ENCODE measurements at places on chromosomes 2 and 18. TPM values are rescaled to one million over a fixed set of nuclear protein-coding genes. Genes with fewer than 3 reads are reported as not detected.

GRCh38 chr2:140851258-140851981 lies 1279.4 kb downstream of the LRP1B start:
- DNase-seq: no peak

DNA sequence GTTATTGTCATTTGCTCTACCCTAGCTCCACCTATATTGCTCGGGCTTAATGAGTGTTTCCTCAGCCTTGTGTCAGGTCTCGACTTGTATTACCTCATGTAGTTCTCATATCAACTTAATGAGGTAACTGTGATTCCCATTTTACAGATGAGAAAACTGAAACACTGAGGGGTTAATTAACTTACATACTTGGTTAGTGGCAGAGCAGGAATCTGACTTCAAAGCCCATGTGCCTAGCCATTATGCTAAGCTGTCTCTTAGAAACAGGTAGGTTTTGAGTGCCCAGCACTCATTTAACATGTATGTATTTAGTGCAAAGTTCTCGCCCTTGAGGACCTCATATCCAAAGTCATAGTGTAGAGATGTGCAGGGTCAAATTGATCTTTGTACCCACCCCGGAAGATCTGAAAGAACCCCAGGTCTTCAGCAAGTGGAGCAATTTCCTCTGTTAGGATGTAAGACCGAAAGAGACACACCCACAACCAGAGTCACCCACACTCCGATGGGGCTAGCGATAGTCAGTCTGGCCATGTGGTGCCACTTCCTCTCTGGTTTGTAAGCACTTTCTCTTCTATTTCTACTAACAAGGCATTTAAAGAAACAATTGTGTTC lies 121.0 kb upstream of the SLC39A10 start:
- peak; percentile 23 for DNase-seq

DNA sequence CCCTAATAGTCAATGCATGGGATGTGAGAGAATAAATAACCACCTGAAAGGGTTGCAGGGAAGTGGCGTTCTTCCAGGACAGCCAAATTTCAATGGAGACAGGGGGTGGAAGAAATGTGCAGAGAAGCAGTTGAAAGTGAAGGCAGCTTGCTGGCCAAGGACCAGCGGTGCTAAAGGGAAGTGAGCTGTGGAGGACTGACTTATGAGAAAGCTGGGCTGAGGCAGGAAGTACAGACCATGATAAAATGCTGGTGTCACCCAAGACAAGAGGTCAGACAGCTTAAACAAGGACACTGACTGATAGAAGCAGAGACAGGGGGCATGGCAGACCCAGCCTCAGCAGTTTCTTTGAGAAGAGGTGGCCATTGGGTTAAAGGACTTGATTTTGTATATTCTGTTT lies 106.7 kb downstream of the DTNB start:
- no peak for DNase-seq

- no peak for DNase-seq
Observed at GRCh38 chr2:55061523-55062344, 11.5 kb upstream of the RTN4 start.

HOXD9 gene
- total RNA-seq: not detected

- DNase-seq: no peak
Observed at GRCh38 chr2:159608108-159608507, 8.2 kb downstream of the BAZ2B start.

LYG2 gene
- not detected for total RNA-seq

PECR gene
- 3.7 TPM for total RNA-seq

DNA sequence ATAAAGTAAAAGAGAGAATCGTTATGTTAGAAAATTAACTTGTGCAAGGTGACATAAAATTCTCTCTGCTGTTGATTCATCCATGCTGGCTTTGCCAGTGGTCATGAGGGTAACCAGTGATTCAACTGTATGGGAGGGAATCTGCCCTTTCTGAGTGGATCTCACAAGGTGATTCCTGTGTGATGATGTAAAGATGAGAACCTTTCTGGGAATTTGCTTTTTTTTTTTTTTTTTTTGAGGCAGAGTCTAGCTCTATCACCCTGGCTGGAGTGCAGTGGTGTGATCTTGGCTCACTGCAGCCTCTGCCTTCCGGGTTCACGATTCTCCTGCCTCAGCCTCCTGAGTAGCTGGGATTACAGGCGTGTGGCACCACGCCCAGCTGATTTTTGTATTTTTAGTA lies 23.3 kb downstream of the RAB31 start:
- DNase-seq: no peak

GRCh38 chr2:86274918-86275275 lies 62.5 kb downstream of the REEP1 start:
- peak; percentile 51 for DNase-seq

GRCh38 chr2:234406085-234406484 lies 90.8 kb downstream of the ARL4C start:
- no peak for DNase-seq

- DNase-seq: no peak
Observed at GRCh38 chr2:232838406-232838874, 31.6 kb upstream of the SNORC start.

DNA sequence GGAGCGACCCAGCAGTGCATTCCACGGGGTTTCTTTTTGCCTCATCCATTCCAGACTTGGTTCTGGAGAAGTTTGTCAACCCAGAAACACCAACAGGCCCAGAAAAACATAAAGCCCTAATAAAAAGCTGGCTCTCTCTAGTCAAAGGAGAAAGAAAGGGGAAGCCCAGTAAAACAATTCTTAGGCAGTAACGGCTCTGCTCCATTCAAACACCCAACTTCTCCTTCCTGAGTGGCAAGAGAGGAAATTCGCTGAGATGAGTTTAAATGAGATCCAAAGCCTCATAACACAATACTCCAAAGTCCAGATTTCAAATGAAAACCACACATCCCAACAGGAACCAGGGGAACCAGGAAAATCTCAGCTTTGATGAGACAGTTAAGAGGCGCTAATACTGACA lies 179.9 kb downstream of the RPIA start:
- no peak for DNase-seq

GRB14 gene
- 23.4 TPM for total RNA-seq

AFF3 gene
- 10.3 TPM for total RNA-seq

GRCh38 chr2:100429726-100430125 lies 12.3 kb upstream of the CHST10 start:
- DNase-seq: no peak

DNA sequence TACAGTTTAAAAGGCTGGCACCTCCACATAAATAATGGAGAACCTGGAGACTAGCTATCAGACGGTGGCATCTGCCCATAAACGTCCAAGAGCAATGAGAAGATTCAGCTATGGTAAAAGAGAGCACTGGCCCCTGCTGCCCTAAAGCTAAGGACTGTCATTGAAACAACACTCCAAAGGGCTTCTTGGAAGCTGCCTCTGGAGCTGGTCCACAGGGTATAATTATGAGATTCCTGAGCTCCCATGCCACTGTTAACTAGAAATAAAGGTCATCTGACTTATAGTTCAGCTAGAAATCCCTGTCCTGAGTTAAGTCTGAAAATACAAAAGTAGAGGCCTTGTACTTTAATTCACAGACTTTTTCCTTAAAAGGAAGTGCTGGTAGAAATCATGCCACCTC lies 39.9 kb upstream of the RBMS1 start:
- DNase-seq: no peak

GRCh38 chr18:51300912-51301311 lies 103.4 kb upstream of the MEX3C start:
- DNase-seq: no peak

DSG3 gene
- total RNA-seq: not detected

- no peak for DNase-seq
Observed at GRCh38 chr18:27707201-27707600, 469.7 kb downstream of the CDH2 start.

TCF4 gene
- 90.1 TPM for total RNA-seq

DNA sequence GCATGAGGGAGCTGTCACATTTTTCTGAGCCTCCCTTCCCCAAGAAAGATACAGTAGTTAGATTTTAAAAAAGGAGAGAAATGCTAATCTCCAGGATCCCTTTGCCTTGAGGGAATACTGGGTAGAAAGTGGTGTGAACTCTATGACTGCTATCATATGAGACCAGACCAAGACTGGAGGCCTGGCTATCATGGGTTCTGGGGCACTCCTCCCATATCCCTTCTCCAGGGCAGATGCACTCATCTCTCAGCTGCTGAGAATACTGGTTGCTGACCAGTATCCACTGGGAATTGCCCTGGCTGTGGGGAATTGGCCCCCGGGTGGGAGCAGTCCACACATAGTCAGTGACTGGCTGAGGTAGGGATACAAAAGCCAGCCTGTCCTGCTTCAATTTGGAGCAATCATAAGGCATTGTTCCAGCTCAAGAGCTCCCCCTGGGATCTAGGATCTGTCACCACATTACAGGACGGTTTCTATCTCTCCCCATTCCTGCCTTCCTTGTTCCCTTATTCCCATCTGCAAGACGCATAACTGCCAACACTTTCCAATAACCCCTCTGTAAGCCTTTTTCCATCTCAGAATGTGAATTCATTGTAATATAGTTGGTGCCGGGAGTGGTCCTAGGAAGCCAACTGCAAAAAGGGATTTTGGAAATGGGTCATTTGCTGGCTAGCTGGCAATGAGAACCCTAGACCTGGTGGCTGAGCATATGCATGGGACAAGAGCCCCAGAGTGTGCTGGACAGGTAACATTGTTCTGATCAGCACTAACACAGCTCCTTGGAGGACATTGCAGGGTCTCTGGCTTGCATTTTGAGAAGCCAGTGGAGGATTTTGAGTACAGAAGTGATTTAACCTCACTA lies 35.4 kb upstream of the REEP1 start:
- no peak for DNase-seq

GRCh38 chr2:18834341-18834740 lies 245.0 kb upstream of the NT5C1B start:
- DNase-seq: no peak

DNA sequence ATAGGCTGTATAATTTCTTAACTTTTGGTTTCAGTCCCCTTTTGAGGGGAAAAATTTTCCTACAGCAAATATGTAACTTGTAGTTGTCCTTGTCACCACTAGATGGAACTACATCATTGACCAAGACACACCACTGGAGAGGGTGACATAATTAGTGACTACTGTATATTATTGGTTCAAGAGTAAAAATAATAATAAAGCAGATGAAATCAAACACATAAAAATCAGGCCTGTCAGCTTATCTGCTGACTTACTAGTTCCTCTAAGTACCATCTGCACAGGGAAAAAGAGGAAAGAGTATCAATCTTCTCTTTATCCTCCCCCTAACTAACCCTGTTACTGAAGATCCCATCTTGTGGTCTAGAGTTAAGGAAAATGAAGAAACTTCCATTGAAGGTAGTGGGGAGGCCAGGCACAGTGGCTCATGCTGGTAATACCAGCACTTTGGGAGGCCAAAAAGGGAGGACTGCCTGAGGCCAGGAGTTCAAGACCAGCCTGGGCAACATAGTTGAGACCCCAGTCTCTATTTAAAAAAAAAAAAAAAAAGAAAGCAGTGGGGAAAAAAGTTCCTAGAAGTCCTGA lies 29.6 kb upstream of the ENOSF1 start:
- DNase-seq: no peak

DNA sequence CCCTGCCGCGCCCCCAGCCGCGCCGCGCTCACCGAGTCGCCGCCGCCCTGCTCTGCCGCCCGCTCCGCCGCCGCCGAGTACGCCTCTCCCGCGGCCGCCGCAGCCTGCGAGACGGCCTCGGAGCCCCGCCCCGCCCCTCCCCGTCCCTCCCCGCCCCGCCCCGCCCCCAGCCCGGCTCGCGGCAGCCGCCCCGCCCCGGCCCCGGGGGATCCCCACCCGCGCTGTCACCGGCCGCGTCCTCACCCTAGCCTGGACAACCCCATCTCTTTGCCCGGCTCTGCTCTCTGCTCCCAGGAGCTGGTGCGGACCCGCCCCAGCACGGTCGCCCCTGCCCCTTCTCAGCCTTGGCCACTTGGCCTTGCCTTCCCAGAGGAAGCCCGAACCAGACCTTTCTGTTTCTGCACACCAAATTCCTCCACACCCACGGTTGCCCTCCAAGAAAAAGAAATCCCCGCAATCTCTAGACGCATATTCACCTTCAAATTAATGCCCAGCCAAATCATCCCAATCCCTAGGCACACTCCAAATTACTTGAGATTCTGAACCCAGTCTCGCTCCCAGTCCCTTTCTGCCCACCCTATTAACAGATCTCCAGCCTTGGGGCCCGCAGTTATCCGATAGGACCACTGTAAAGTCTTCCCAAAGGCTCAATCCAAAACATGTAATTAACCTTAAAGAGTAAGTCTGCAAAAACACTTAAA lies at the start of gene CYRIA:
Gene CYRIA (minus strand): TSS at position 87 of the 701 bp plus-strand sequence. CDS start 77,715 bp downstream, outside the sequence.
- peak; percentile 77 for DNase-seq
